ENCODE measurements at places on chromosomes 12 and 14. TPM values are rescaled to one million over a fixed set of nuclear protein-coding genes. Genes with fewer than 3 reads are reported as not detected.

The ANO2 gene
- not detected for total RNA-seq

The FAM222A gene
- total RNA-seq: 4.2 TPM

- peak; percentile 78 for DNase-seq
- peaks cover 93% of the 10 kb centered on the region for H3K4me1 ChIP-seq
- H3K36me3 ChIP-seq: no peaks in the 10 kb centered on the region
- peak overlapping the region; percentile 59 for H3K4me3 ChIP-seq
These were observed 21.1 kb downstream of the PRKCH start for GRCh38 chr14:61342486-61342885.

The GCH1 gene
- 29.2 TPM for total RNA-seq

- peaks cover 9% of the 10 kb centered on the region for H3K27me3 ChIP-seq
- no peak for DNase-seq
- no peak overlapping the region for H3K4me3 ChIP-seq
- H3K4me1 ChIP-seq: no peaks in the 10 kb centered on the region
- no peaks in the 10 kb centered on the region for H3K36me3 ChIP-seq
These were observed 18.6 kb downstream of the PELI2 start for GRCh38 chr14:56136571-56137452.

- no peaks in the 10 kb centered on the region for H3K27me3 ChIP-seq
- peaks cover 2% of the 10 kb centered on the region for H3K4me1 ChIP-seq
- H3K27ac ChIP-seq: no peak overlapping the region
- DNase-seq: no peak
These were observed 53.2 kb upstream of the HIF1A start for GRCh38 chr14:61641914-61642613.

Data from T-cell (primary cell).